Stimulated activated CD4-positive, alpha-beta T cell treated with anti-CD3 and anti-CD28 coated beads, Interleukin-2, amount 100 ng/mL, for 24 hours (primary cell): ENCODE measurements at places on chromosomes 2 and 18.
A peak's percentile ranks its signal among the peaks of the same experiment; 100 is the strongest.

GRCh38 chr2:112156152-112156986, 18.2 kb downstream of the FBLN7 start:
- DNase-seq, result peak; percentile 62

DNA sequence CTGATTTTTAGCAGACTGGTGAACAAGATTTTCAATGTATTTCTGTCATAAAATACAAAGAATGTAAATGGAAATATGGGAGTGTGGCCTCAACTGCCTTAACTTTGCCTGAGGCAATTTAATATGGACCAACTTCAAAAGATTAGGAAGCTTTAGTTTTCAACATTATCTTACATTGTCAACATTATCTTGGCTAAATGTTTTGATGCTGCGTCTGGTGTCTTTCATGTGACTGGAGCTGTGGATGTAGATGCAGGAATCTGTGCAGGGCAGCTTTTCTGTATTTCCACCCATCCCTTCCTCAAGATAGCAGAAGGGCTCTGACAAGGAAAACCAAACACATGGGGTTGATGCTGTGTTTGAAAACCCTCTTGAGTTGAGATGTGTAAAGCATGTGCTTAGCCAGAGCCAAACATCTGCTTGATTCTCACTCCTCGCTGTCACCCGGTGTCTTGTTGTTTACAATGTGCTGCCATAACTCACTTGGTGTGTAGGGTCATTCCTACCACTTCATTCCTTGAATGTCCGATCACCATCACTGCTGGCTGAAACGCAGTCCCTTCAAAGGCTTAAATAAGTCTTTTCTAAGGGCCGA, 33.0 kb downstream of the COPS8 start:
- DNase-seq, result no peak

DNA sequence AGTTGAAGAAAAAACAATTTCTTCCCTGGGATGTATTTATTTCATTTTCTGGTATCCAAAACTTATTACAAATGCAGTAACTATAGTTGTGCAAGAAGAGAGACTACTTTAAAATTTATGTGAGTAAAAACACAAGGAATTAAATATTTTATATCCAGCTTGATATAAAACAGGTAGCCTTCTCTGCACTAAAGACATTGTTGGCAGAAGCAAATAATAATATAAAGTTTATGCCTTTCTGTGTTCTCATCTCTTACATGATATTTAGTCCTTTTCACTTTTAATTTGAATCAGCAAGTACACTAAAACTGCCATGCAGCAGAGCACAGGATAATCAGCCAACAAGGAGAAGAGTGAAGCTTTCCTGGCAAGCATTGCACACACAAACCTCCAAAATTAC, 352.7 kb downstream of the ARL6IP6 start:
- no peak for DNase-seq

DNA sequence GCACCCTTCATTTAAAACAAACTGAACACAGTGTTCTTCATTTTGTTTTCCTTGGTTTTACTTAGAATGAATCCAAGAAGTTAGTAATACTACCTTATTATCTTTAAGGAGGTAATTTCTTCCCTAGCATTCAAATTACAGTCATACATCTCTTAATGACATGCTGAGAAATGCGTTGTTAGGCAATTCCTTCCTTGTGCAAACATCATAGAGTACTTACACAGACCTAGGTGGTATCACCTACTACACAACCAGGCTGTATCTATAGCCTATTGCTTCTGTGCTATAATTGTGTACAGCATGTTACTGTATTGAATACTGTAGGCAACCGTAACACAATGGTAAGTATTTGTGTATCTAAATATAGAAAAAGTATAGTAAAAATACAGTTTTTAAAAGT, 8.4 kb upstream of the CABYR start:
- DNase-seq, result no peak

DNA sequence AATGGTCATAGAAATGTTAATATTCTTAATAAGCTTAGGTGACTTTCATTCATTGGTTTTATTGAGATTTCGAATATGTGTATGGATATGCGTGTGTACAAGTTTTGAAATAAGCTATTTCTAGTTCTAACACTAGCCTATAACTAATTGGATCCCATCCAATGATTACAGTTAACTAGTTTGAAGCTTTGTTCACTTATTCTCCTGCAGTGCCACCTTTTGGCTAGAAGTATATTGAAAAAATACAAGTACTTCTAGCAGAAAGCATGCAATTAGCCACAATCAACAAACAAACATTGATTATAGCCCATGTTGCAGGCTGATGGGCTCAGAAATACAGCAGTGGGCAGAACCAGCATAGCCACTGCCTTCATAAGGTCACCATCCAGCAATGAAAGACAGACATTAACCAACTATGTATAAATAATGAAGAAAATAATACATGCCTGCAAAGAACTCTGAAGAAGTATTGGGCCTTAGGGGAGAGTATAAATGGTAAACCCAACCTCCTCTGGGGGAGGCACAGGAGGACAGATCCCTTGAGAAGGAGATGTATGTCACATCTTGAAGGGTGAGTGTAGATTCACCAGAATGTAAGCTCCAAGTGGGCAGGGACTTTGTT, 5.1 kb upstream of the PIEZO2 start:
- DNase-seq, result no peak

DNA sequence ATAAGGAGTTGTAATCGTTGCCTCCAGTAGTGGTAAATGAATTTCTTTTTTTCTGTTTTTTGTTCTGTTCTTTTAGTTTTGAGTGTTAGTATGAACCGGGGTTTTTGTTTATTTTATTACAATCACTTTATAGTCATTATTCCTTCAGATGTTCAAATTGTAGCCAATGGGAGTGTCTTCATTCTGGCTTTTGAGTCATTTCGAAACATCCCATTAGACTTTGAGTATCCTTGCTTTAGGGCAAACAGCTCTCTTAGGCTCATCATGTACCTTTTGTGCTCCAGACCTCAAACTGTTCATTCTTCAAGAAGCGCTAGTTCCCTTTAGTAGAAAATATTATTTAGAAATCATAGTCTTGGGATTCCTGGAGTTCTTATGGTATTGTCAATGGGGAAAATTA, 54.2 kb upstream of the PAX3 start:
- DNase-seq, result no peak

DNA sequence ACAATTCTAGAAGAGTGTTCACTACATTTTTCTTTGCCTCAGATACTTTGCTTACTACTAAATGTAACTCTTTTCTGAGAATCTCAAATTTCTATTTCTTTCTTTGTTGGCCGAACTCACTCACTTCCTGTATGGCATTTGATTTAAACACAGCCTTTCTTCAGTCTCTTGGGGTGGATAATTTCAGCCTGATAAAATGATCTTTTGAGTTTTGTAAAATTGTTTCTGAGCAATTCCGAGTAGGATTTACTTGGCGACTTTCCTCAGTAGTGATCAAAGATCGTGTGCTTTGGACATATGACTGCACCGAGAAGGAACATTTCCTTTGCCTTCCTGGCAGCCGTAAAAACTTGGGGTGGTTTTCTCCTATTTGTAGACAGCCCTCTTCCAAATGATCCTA, 127.4 kb downstream of the DCDC2C start:
- DNase-seq, result no peak
